ENCODE measurements at places on chromosomes 11 and 22. TPM values are rescaled to one million over a fixed set of nuclear protein-coding genes. Genes with fewer than 3 reads are reported as not detected.

DNA sequence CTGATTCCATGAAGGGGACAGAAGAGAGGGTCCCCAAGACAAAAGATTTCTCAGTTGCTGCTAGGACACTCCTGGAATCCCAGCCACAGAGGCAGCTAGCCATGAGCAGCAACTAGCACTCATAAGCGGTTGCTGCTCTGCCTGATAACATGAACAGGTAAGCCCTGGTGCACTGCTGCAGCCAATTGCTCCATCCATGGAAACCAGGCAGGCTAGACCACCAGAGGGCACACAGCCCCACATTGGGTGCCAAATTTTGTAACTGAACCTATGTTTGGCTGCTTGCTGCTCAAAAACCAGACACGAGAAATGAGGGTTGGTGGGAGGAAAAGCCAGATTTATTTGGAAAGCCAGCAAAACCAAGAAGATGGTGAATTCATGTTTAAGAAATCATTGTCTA, 21.9 kb upstream of the QSER1 start:
- no peak overlapping the region for H3K4me3 ChIP-seq
- no peak for DNase-seq
- H3K27me3 ChIP-seq = no peaks in the 10 kb centered on the region
- no peaks in the 10 kb centered on the region for H3K36me3 ChIP-seq
- H3K27ac ChIP-seq = no peak overlapping the region

The MMP1 gene
- not detected for total RNA-seq

GRCh38 chr22:47281126-47282106, 519.0 kb downstream of the TBC1D22A start:
- H3K4me1 ChIP-seq = no peaks in the 10 kb centered on the region
- H3K36me3 ChIP-seq = no peaks in the 10 kb centered on the region
- no peak for DNase-seq

The BBS1 gene
- 49.6 TPM for total RNA-seq

DNA sequence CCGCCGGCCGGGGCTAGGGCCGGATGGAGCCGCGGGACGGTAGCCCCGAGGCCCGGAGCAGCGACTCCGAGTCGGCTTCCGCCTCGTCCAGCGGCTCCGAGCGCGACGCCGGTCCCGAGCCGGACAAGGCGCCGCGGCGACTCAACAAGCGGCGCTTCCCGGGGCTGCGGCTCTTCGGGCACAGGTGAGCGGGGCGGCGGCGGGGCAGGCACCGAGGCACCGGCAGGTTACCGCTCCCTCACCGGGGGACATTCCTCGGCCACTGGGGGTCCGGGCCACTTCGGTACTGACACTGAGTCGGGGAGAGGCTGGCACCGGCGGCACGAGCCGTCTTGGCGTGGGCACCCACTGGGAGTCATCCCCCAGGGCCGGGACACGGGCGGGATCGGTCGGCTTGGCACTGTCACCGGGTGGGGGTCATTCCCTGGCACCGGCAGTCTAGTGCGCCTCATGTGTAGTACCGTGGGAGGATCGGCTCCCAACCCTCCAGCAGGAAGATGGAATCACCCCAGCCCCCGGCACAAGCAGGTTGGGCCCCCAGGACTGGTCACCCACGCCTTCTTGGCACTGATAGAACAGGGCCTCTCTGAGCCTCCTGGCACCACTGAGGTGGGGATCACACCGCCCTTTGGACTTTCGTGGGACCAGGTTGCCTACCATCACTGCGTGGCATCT, 511 bp downstream of the DGKZ start:
- DNase-seq = peak; percentile 43
- H3K4me3 ChIP-seq = peak overlapping the region; percentile 62
- H3K27me3 ChIP-seq = no peaks in the 10 kb centered on the region
- no peak overlapping the region for H3K27ac ChIP-seq
- H3K36me3 ChIP-seq = no peaks in the 10 kb centered on the region
- H3K4me1 ChIP-seq = peaks cover 43% of the 10 kb centered on the region

The TPH1 gene
- total RNA-seq = not detected

The OR4C12 gene
- not detected for total RNA-seq

DNA sequence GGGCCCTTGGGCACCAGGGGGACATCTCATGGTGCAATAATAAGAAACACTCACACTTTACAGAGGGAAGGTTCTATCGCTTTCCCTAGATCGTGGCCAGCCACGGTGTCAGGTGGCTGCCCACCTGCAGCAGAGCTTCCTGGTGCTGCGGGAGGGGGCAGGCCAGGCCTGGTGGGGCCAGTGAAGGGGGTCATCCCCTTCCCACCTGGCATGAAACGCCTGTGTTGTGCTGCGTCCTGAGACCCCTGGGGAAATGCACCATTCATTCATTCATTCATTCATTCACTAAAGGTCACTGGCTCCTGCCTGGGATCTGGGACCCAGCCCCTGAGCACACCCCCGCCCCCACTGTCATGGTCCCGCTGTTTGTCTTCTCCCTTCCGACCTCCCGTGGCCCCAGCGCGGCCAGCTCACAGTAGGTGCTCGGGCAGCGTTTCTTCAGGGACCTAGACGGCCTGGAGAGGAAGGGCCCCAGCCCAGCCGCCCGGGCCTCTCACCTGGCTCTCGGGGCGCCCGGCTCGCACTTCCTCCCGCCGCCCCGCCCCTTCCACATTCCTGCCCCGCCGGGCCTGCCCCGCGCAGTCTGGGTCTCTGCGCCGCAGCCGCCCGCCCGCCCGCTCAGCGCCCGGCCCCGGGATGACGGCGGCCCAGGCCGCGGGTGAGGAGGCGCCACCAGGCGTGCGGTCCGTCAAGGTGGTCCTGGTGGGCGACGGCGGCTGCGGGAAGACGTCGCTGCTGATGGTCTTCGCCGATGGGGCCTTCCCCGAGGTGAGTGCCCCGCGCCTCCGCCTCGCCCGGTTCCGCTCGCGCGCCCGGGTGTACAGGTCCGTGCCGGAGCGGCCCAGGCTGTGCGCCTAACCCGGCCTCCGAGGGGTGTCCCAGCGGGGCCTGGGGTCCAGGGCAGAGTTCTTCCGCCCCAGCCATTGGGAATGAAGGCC, at the start of gene RHOD:
Gene RHOD (plus strand): TSS at position 581 of the 938 bp plus-strand sequence. CDS start 56 bp downstream, at position 637.
- no peaks in the 10 kb centered on the region for H3K27me3 ChIP-seq
- DNase-seq = no peak
- H3K4me3 ChIP-seq = no peak within 1 kb of the TSS
- H3K27ac ChIP-seq = peak within 1 kb of the TSS; percentile 95

Measured in adrenal gland (tissue), 19 donors.